Left lung (tissue), 14 donors: ENCODE measurements at places on chromosomes 3 and 15.

DNA sequence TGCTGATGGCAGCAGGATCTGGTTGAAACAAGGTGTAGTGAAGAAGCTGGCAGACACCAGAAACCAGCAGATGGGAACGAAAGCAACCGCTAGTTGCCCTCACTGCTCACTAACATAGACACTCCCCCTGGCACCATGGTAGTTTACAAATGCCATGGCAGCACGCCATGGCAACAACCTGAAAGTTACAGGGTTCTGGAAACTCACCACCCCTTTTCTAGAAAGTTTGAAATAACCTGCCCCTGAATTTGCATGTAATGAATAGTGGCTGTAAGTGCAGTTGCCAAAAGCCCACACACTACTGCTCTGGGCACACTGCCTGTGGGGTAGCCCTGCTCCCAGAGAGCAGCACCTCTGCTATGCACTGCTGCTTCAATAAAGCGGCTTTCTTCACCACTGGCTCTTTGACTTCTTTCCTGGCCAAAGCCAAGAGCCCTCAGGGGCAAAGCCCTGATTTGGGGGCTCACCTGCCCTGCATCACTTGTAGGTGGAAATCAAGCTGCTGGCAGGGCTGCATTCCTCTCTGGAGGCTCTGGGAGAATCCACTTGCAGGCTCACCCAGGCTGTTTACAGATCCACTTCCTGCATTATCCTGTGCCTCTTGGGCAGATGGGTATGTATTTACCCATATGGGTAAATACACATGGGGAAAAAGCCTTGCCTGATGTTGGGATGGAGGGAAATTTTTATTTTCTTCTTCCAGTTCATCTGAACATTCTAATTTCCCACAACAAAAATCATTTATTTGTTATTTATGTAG is 2.0 kb upstream of the GP9 start:
- no peak for DNase-seq

- peak; percentile 54 for DNase-seq
Observed at GRCh38 chr3:77081240-77081661, 41.4 kb downstream of the ROBO2 start.

GRCh38 chr3:120437559-120437958 is 13.2 kb downstream of the FSTL1 start:
- no peak for DNase-seq

- no peak for DNase-seq
Observed at GRCh38 chr15:80204231-80204630, 47.8 kb downstream of the CTXND1 start.
